ENCODE measurements at places on chromosomes 2 and 18.

DNA sequence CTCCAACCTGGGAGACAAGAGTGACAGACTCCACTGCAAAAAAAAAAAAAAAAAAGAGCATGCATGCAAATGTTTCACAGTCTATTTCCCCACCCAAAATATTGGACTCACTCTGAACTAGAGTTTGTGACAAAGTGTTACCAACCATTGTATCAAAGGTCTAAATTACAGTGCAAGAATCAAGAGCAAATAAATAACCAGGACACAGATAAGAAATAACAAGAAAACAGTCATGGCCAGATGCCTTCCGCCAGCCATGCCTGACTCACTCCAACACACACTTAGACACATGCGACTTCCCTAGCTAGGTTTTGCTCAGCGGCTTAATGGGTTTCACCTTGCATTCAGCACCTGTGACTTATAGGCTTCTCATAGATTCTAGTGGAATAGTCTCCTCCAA lies 62.8 kb downstream of the CYB5A start:
- DNase-seq: no peak

DNA sequence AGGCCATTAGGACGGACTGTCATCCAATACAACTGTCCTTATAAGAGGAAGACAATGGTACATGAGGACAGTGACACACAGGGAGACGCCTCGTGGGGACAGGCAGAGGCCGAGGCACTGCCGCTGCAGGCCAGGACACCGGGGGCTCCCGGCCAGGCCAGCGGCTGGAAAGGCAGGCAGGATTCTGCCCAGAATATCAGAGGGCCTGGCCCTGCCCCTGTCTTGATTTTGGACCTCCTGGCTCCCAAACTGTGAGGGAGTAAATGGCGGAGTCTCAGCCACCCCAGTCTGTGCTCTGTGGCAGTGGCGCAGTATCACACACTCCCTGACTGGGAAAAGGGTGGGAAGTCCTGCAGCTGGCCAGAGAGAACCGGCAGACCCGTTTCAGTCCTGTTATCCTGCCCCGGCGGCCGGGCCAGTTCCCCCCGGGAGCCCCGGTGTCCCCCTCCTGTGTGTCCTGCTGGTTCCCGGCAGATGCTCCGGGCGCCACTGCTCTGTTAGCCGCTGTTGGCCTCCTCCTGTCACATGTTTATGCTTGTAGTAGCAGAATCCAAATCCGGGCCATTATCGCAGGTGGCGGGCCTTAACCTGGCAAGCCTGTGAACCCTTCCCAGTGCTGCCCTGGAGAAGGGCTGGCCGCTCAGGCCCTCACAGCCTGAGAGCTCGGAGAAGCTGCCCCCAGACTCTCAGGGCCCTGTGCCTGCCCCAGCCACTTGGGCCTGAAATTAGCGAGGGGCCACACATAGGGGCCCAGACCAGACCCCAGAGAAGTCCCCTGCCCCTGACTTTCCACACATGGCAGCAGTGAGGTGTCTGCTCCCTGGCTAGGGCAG lies 31.4 kb upstream of the TAF1B start:
- no peak for DNase-seq

DNA sequence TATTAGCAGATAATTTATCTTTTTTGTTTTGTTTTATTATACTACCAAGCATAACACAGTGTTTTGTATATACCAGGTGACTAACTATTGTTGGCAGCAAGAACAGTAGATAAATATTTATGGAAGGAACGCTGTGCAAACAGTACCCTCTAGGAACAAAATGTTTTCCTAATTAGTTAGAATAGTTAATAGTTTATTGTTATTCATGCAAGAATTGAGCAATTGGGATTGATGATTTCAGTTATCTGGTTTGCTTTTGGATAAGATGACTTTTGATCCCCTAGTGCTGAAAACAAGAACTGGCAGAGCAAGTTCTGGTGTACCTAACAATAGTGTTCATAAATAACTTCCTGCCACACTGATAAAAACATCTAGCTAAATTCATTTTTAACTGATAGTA lies 323.3 kb downstream of the TGIF1 start:
- no peak for DNase-seq

DNA sequence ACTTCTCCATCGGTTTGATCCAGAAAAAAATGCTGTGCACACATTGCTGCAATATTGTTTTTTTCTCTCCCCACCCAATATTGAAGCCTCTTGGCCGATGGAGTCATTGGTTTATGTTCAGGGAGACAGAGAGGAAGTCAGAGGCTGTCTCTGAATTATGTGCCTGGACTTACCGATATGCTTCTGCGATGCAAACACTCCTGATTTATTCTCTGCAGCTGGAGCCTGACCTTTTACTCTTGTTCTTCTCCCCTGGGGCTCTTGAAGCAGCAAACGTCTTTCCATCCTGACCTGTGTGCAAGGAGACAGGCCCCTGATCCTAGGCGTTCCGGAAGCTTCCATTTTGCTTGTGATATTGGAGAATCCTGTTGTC lies 99.6 kb downstream of the PTGR3 start:
- DNase-seq: no peak

GRCh38 chr2:7567646-7568045 lies 650.4 kb downstream of the RNF144A start:
- no peak for DNase-seq

DNA sequence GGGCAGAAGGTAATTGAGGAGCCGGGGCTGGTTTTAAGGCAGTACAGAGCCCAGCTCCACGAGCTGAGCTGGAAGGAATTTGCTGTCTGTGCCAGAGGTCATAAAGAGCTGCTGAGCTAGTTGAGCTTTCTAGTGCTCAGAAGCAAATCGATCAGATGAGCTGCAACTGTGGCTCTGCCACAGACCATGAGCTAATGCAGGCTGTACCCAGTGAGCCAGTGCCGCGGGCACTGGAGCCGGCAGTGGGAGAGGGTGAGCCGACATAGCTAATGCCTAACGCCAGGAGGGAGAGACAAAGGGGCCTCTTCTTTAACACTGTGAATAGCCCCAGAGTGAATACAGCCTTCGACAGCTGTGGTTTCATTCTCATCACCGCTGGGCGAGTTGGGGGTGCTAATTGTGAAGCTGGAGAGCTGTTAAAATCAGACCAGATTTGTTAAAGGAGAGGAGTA lies 410.1 kb upstream of the TCF4 start:
- DNase-seq: no peak

DNA sequence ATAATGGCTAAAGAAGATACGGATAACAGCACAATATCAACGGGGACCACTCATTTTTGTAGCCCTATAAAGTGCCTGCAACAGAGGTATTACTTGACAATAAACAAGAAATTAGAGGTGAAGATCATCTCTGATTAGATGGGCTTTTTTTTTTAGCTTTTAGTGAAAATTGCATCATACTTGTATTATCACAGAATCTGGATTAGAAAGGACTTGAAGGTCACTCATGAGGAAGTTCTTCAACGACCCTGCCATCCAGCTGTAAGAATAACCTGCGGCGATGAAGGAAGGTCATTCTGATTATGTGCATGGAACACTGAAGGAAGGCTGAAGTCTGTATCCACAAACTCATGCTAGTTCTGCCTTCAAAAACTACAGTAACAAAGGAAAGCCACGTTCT lies 40.5 kb downstream of the THOC1 start:
- DNase-seq: no peak

- no peak for DNase-seq
Observed at GRCh38 chr2:3535467-3535793, 16.1 kb upstream of the ADI1 start.

- no peak for DNase-seq
Observed at GRCh38 chr2:16813593-16813992, 148.0 kb upstream of the CYRIA start.

DNA sequence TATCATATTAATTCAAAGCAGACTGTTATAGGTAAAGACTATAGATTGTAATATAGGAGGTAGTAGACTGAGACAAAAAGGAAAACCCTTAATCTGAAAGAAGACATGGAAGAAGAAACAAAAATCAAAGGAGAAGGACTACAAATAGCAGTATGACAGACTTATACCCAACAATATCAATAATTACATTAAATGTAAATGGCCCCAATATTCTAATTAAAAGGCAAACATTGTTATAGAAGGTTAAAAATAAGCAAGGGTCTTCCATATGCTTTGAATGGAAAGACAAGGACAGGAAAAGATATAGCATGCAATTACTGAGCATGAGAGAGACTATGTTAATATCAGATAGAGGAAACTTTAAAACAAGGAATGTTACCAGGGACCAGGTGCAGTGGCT lies 109.5 kb upstream of the BCL2L11 start:
- no peak for DNase-seq

- no peak for DNase-seq
Observed at GRCh38 chr2:113765276-113765675, 8.8 kb upstream of the SLC35F5 start.

GRCh38 chr2:33791625-33792024 lies 192.5 kb upstream of the FAM98A start:
- no peak for DNase-seq

DNA sequence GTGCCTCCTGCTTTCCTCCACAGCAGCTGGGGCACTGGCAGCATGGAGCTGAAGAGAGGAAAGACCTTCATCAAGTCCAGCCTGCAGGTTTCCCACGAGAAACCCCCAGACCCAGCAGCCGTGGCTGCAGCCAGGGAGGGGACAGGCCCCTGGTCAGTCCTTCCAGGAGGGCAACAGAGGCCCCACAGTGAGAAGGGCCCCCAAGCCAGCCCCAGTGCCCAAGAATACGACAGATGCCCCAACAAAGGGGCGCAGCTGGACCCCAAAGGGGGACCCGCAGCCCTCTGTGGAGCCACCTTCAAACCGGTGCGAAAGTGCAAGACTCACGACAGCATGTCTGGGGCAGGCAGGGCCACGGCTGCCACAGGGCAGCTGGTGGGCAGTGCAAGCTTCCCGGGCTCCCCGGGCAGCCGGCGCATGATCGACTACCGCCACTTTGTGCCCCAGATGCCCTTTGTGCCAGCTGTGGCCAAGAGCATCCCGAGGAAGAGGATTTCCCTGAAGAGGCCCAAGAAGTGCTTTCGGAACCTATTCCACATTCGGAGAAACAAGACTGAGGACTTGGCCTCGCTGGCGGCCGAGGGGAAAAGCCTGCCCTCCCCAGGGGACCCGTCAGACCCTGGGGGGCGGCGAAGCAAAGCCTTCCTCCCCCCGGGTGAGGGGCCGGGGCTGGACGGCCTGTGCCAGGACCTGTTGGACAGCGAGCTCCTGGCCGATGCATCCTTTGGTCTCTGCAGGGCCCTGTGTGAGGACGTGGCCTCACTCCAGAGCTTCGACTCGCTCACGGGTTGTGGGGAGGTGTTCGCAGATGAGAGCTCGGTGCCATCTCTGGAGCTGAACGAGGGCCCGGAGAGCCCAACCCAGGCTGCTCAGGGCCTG lies 6.9 kb downstream of the AMER3 start:
- DNase-seq: no peak

GRCh38 chr2:227228061-227228667 lies 63.7 kb downstream of the COL4A3 start:
- DNase-seq: no peak

DNA sequence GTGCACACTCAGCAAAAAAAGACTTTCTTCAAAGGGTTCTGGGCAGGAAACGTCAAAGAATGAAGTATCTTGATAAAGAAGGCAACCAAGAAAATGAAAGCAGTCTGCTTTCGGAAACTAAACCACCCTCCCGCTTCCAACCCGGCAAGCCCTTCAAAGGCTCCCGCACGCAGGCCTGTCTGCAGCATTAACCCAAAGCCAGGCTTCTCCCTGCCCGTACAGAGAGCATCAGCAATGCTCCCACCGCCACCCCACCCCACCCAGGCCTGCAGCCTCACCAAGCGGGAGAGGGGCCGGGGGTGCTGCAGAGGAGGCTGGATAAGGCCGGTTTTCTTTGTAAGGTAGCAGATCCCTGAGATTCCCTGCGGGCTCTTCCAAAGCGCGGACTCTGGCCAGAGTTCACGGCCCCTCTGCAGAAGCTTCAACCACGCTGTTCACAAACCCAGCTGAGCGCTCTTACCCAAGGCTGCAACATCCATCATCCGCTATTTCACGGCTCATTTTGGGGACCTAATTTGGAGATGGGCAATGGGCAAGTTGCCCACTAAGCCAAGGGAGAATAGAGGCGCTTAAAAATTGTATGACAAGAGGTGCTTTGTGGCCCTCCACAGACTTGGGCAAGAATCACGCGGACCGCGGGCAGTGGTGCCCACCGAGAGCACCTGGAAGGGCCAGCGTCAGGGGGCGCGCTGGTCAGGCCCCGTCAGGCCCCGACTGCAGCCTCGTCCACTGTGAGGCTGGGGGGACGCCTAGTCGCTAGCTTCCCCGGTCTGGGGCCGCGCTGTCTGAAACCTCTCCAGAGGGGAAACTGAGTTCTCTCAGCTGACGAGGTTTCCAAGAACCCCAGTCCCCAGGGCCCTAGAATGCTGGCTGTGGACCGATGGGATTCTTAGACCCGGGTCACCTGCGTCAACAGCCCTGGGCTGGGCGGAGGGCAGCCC lies 225.4 kb upstream of the ID2 start:
- no peak for DNase-seq

GRCh38 chr18:76626991-76627390 lies 131.9 kb upstream of the ZNF516 start:
- no peak for DNase-seq

DNA sequence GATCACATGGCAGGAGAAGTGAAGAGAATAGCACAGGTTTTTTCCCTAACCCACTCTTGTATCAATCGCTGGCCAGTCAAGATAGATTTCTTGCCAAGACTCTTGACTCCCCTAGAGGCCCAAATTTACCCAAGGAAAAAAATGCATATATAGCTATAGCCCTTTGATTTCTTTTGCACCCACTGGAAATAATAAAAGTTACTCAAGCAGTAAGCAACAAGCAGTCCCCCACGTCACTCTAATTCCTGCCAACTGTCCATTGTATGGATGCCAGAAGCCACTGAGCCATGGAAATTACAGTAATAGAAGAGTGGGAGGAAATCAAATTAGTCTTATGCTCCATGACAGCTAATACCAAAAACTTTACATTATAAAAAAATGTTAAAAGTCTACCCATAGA lies 125.3 kb upstream of the SLC39A10 start:
- DNase-seq: no peak

GRCh38 chr2:28035163-28035690 lies 144.7 kb downstream of the BABAM2 start:
- no peak for DNase-seq

- DNase-seq: no peak
Observed at GRCh38 chr2:197097578-197098366, 171.3 kb upstream of the PGAP1 start.

DNA sequence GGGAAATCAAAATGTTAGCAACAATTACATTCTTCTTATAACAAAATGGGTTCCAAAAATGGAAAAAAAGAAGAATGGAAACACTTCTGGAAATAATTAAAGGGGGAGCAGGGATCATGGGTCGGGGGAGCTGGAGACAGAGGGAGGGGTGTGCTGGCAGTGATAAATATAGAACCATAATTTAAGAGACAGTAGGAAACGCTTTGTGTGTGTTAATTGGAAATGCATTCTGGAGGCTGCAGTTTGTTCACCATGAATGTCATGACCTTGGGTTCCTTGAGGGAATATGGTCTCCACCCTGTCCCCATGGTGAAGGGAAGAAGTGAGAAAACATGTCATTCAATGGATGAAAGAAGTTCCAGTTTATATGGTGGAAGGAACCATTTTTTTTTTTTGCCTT lies 540.7 kb downstream of the TNS1 start:
- DNase-seq: no peak

All from AML-193 (cell line).